Stimulated activated CD4-positive, alpha-beta T cell treated with anti-CD3 and anti-CD28 coated beads, Interleukin-2, amount 100 ng/mL, for 4 hours (primary cell): ENCODE measurements at places on chromosomes 2 and 18.

DNA sequence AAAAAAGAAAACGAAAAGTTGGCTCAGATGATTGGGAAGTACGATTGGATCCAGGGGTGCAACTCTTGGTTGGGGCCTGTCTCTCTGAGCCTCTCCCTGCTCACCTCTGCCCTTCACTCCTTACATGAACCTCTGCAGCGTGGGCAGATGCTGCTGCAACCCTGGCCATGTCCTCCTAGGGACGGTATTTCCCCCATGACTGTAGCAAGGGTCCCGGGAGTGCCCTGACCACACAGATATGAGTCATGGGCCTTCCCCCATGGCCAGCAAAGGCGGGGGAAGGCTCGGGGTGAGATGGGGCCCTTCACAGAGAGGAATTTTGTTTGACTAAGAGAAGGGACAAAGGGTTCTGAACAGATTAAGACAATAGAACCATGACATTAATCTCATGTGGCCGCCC lies 129.0 kb downstream of the NCK2 start:
- DNase-seq, result peak; percentile 29

DNA sequence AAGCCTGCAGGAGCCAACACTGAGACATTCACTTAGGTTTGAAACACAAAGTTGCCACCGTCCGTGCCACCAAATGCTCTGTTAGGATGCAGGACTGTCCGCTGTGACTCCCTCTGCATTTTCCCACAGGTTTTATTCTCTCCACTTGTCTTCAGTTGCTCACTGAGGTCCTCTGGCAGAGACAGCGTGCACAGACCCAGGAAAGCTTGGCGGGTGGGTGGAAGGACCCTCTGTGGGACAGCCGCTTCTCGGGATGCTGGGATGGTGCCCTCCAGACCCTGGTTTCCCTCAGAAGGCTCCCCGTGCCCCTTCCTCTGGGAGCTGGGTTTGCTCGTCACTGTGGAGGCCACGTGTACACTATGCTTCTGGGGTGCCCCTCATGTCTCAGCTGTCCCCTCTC lies 733.6 kb downstream of the GALR1 start:
- no peak for DNase-seq

DNA sequence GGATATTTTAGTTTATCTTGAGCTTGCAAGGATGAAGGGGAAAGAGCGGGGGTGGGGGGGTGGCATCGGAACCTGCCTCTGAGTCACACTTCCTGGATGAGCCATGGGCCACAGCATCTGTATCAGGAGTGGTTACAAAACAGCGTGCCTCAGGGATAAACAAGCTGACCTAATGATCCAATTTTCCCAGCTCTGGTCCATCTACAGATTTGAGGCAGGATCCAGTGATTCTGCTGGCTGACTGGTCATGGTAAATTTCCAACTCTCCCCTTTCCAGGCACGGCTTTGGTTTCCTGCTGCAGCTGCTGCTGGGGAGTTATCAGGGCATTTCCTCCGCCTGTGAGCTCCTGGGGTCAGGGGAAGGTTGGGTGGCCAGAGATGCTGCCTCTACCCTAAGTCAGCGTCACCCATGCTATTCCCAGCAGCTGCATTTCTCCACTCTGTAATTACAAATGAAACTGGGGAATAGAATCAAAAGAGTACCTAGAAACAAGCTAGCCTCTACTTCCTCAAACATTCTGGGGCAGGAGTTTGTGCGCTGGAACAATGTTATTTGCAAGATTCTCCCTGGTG lies 4.7 kb upstream of the HPCAL1 start:
- peak; percentile 60 for DNase-seq

DNA sequence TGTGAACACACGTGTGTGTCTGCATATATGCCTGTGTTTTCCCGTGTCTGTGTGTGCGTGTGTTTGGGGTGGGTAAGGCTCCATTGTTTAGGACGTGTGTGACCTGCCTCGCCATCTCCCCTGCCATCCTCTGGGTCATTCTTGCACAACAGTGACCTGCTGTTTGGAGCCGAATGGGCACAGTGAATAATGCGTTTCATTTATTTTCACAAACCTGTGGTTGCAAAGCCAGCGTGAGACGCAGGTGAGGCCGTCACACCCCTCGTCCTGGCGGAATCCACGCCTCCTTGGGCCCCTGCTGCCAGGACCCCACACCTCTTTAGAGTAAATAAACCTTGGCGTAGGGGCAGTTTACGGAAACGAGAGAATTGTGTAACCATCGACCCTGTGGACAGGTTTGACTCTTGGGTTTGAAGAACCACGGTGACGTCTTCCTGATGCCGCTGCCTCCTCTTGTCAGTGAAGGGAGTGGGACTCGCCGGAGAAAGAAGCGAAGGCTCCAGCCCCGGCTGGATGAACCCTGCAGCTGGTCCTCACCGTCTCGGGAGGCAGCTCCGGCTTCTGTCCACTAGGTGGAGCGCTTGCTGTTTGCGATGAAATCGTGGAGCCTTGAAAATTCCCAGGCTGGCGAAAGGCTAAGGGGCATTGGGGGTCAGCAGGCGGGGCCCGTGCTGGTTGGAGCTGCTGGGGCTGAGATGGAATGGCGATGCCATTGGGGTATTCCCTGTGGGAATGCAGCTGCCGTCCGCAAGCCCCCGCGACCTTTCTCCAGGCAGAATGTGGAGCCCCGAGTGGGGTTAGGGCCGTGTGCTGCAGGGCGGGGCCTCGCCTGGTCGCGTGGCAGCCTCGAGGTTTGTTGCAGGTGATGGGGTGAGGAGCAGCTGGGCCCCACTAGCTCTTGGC lies 81.1 kb downstream of the RTP5 start:
- peak; percentile 48 for DNase-seq

DNA sequence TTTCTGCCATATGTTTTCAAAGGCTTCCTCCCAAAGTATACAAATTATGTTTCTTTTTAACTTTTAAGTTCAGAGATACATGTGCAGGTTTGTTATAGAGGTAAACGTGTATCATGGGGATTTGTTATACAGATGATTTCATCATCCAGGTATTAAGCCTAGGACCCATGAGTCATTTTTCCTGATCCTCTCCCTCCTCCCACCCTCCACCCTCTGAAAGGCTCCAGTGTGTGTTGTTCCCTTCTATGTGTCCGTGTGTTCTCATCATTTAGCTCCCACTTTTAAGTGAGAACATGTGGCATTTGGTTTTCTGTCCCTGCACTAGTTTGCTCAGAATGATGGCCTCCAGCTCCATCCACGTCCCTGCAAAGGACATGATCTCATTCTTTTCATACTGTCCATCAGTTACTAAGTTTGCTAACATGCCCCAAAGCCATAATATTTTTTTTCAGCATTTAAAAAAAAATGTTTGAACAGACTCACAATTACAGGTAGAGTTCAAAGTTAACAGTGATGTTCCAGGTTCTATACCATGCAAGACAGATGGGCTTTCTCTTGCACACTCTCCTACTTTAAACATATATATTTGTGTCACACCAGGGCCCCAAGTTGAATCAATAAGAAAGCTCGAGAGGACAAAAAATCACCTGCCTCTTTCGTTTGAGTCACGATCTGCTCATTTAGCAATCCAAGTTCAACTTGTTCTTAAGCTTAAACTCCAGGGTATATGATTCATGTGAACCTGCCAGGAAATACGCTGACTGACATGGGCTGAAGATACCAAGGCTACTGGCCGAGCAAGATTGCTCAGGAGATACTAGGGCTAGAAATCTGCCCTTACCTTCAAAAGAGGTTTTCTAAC lies 77.6 kb downstream of the AP1S3 start:
- no peak for DNase-seq

DNA sequence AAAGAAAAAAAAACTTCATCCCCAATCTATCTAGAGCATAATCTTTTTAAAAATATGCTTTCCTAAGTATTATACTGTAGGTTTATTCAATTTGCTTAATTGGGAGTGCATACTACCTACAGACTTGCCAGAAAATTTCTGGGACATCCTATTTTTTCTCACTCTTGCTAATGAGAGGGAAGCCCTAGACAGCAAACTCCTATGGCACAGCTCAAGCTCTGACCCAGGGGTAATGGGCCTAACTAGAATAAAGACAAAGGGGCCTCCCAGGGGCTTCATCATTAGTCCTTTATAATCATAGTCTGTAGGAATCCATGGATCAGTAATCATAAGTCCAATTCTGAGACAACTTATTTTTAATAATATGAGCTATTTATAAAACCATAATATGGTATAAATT lies 142.6 kb upstream of the ITGA4 start:
- DNase-seq, result no peak

GRCh38 chr2:120433816-120434290 lies 87.9 kb downstream of the INHBB start:
- DNase-seq, result no peak

- DNase-seq, result peak; percentile 22
Observed at GRCh38 chr2:29921560-29921915, at the start of gene ALK. ALK (minus strand) TSS chr2:29921586; CDS start chr2:29920659, 927 bp downstream.
